ENCODE measurements at places on chromosomes 3 and 15. TPM values are rescaled to one million over a fixed set of nuclear protein-coding genes. Genes with fewer than 3 reads are reported as not detected.
A peak's percentile ranks its signal among the peaks of the same experiment; 100 is the strongest.

Gene SLC27A2
- total RNA-seq: 15.0 TPM

- no peak for DNase-seq
Observed at GRCh38 chr15:70098153-70098460, 390 bp upstream of the TLE3 start.

- no peak for DNase-seq
Observed at GRCh38 chr3:52742418-52743041, 28.2 kb downstream of the NEK4 start.

GRCh38 chr15:42056934-42057798, 36.3 kb upstream of the PLA2G4E start:
- DNase-seq: peak; percentile 59

DNA sequence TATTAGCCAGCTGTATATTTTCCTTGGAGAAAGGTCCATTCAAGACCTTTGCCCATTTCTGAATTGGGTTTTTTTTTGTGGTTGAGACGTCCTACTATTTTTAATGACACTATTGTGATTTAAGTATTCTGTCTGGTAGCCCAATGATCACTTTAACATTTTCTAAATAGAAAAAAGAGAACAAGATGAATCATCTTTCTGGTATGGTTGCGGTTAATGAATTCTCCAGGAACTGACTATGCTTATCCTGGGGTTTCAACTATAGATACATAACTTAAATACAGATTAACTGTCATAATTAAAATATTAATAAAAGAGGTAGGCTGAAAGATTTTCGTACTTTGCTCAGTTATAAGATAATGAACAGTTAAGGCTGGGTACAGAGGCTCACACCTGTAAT, 51.9 kb downstream of the PBRM1 start:
- DNase-seq: no peak

DNA sequence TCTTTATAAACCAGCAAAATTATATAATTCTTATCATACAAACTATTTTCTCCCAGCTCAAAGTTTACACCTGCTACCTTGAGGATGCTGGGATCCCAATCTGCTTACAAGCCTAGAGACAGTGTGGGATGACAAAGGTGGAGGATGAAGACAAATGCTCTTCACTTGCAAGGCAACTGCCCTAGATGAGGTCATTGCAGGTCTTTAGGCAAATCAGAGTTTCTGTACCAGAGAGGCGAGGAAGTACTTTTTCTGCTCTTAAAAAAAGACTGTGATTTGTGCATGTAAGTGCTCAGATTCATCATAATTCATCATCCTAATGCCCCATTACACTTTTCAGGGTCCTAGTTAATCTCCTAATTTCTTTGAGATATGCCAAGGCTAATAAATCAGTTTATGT, 376.1 kb downstream of the ZPLD1 start:
- DNase-seq: no peak

- DNase-seq: no peak
Observed at GRCh38 chr3:108546247-108546646, 35.9 kb upstream of the MYH15 start.

Gene SLC12A1
- not detected for total RNA-seq

Gene ITIH4
- 4.8 TPM for total RNA-seq

DNA sequence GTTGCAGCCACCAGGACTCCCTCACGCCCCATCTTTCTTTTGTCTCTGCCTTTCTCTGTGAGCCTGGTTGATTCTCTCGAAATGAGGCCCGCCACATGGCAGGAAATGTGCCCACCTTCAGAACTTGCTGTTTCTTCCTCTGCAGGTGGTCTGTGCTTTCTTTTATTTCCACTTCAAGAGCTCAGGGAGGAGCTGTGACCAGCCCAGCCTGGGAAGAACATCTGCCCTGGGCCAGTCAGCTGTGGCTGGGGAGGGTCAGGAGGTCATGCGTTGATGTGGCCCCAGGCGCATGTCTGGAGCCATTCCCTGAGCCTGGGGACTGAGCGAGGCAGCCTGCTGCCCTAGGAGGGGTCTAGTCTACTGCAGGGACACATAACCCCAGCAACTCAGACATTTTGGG, 8.0 kb downstream of the FBLN2 start:
- no peak for DNase-seq

Gene IFT122
- total RNA-seq: 15.6 TPM

Gene ESYT3
- 0.52 TPM for total RNA-seq

Gene FSIP1
- total RNA-seq: 0.62 TPM
